ENCODE measurements at places on chromosomes 3 and 15.

GRCh38 chr3:35565048-35565447, 74.3 kb upstream of the ARPP21 start:
- no peak for DNase-seq

GRCh38 chr3:103052236-103052830, 617.5 kb downstream of the ZPLD1 start:
- DNase-seq: no peak

- no peak for DNase-seq
Observed at GRCh38 chr15:71509139-71509538, 301.2 kb upstream of the NR2E3 start.

- no peak for DNase-seq
Observed at GRCh38 chr15:64337761-64338160, 18.2 kb downstream of the CSNK1G1 start.

- DNase-seq: no peak
Observed at GRCh38 chr3:11625376-11626083, 18.2 kb downstream of the VGLL4 start.

DNA sequence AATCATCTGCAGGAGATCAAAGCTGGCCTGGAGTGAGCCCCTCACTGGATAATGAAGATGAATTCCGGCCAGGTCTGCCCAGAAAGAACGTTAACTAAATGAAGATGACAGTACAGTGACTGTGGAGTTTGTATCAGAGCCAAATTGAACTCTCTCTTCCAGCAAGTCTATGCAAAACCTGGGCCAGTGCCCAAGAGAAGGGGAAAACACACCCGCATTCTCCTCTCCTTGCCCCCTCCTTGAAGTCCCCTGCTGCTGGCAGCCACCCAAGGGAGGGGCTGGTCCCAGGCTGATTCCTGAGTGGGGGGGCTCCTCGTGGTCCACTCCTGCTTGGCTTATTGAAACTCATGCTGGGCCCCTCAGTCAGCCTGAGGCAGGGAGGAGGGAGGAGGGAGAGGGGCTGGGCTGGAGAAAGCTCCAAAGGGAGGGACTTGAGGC, 155.7 kb downstream of the RAB11A start:
- no peak for DNase-seq

GRCh38 chr3:178505832-178506231, 30.4 kb upstream of the KCNMB2 start:
- DNase-seq: no peak

DNA sequence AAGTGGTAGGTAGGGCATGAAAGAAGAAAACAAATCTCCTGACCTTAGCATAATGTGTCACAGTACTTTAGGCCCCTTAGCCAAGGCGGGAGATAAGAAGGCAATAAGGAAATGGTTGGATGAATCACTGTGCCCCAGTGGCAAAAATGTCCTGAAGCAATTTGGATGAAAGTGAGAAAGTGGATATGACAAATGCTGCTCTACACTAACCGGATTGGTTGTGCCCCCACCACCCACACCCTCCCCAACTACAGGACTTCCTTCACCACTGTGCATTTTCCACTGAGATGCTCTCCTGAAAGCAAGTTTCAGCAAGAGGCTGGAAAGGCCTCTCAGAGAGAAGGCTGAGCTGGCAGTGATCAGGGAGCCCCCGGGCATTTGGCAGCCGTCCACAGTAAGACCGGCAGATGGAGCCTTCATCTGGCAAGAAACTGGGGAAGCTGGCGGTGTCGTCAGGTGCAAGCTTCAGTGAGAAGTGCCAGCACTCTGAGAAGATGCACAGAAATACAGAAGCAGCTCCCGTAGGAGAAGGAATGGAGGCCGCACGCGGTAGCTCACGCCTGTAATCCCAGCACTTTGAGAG, 63.8 kb downstream of the ATP1B3 start:
- DNase-seq: peak; percentile 81

- no peak for DNase-seq
Observed at GRCh38 chr15:70587896-70588567, 175.3 kb downstream of the UACA start.

DNA sequence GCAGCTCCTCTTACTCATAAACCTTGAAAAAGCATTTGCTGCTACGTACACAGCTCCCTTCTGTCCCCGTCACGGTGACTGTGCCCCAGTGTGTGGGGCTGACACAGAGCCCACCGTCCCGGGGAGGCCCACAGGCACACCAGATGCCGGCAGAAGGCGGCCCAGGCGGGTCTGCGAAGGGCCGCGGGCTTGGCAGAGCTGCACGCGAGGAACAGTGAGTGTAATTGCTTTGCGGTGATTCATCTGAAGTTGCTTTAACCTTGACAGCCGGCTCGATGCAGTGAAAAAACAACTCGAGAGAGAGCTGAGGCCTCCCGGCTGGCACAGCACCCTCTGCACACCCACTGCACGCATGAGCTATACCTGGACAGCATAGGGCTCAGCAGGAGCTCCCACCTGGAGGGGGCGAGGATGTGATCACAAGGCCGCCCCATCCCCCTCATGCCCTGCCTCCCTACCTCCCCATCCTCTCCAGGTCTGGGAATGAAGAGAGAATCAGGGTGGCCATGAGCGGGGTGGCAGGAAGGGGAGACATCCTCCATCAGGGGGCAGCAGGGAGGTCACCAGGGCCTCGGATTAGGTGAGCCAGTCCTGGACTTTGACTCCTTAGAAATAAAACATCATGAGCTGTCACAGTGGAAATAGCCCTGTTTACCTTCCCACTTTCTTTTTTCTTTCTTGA, 172.7 kb downstream of the MEGF11 start:
- no peak for DNase-seq

- no peak for DNase-seq
Observed at GRCh38 chr3:189726277-189726676, 95.1 kb downstream of the TP63 start.
